ENCODE measurements at places on chromosomes 1 and 21.
A peak's percentile ranks its signal among the peaks of the same experiment; 100 is the strongest.

- no peak for DNase-seq
Measured at GRCh38 chr1:188794969-188795368, 1682.7 kb downstream of the BRINP3 start.

- no peak for DNase-seq
Measured at GRCh38 chr1:94084085-94084484, 36.9 kb downstream of the ABCA4 start.

DNA sequence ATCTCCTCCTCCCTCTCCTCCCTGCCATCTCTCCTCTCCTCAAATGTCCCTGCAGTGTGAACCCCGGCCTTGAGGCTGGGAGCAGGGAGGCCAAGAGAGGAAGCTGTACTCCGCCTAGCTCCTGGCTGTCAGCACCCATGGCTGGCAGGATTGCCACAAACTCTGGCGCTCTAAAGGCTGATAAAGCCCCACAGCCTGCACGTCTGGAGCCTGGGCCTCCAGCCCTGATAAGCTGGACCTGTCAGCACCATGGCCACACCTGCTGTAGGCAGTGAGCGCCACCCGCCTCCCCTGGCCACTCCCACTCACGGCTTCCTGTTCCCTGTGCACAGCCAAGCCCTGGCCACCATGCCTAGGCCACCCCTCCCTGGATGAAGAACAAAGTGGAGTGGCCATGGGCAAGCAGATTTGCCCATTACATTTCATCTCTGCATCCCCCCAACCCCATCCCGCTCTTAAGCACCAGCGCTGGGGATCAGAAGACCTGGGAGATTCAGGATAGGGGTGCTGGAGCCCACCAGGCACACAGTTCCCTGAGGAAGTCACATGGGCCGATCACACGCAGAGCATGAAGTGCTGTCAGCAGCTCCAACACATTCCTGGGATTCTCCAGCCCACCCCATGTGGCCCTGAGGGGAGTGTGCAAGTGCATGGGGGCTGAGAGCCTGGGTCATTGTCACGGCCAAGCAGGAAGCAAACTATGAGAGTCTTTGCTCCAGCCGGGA lies 24.2 kb upstream of the NPPB start:
- peak; percentile 40 for DNase-seq

GRCh38 chr1:27351541-27352107 lies 9.8 kb downstream of the SYTL1 start:
- no peak for DNase-seq

DNA sequence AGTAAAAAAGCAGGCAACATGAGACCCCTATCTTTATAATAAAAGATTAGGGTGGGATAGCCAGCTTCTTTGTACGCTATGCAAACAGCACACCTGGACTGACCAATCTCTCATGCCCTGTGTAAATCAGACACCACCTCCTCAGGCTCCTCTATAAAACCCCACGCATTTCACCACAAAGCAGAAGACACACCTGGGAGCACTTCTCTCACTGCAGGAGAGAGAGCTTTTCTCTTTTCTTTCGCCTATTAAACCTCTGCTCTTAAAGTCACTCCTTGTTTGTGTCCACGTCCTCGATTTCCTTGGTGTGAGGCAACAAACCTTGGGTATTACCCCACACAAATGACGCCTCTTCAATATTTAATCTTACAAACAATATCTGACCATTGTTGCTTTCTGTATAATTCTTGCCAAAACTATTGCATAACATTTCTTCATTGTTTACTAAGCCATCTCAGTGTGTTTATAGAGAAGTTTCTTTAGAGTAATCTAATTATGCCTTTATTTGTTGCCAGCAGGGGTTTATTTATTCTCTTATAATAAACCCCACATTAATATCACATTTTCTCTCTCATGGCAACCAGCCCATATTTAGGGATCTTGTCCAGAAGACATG lies 31.6 kb upstream of the NUF2 start:
- DNase-seq: no peak

DNA sequence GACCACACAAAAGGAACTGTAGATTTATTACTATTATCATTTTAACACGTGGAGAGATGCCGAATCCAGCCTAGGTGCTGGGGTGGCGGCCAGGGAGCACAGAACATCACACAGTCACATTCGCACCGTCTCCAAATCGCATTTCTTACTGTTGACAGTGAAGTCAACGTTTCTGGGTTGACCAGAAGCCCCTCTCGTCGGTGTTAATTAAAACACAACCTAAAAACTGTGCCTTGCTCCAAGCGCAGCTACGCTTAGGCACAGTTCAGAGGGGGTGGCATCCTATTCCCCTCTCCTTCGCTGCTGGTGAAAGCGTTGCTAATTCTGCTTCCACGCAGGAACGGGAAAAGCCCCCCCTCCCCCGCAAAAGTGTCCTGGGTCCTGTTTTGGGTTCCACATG lies 4.1 kb downstream of the RIPK4 start:
- DNase-seq: no peak

DNA sequence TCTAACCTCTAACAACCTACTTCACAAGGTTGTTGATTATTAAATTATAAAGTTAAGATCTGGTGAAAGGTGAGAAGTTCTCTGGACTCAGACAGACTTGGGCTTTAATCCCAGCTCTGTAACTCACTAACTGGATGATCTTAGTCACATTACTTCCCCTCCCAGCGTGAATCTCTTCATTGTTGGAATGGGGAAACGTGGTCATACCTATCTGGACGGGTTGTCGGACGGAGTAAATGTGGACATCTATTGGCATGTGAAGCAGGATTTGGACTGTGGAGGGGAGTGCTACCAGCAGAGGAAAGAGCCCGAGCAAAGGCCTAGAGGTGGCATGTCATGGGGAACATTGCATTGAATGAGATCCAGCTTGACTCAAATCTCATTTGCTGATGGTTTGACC lies 45.1 kb upstream of the RPL11 start:
- no peak for DNase-seq

- DNase-seq: no peak
Measured at GRCh38 chr1:42529724-42530181, 66.7 kb downstream of the CCDC30 start.

DNA sequence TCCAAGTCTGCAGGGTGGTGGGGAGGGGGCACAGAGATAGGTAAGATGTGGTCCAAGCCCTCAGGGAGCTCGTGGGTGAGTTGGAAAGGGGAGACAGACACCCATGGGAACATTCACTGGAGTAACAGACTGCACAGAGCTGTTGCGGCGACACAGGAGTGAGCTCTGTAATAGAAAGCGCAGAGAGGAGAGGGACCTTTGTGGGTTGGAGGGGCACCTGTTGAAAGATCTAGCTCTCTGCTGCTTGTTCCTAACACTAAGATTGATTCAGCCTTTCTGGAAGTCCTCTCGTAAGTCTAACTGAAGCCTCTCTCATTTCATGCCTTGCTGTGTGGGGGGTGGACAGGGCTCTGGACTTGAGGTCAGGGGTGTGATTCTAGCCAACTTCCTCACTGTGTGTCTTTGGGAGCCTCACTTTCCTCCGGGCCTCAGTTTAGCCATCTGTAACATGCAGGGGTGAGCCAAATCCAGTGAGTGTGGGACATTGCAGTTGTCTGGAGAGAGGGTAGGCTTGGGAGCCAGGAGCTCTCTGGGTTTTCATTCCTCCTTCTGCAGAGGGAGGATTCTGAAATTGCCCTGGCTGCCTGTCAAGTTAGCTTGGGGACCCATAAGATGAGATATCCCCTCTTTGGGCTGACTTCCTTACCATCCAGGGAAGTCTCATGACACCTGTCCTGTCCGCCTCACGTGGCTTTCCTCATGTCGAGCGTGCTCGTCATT lies 2.0 kb upstream of the ACOT11 start:
- DNase-seq: no peak

DNA sequence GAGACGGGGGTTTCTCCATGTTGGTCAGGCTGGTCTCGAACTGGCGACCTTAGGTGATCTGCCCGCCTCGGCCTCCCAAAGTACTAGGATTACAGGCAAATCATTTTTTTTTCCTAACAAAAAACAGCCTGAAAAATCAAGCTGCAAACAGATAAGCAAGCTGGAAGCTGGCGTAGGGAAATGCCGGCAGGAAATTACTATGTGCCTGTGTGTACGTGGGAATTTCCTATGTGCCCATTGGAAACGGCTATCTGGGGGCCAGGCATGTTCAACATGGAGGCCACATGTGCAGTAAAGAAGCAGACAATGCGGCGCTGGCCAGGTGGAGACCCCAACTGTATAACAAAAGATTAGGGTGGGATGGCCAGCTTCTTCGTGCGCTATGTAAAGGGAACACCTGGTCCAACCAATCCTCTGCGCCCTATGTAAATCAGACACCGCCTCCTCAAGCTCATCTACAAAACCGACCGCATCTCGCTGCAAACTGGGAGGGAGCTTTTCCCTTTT lies 9.1 kb upstream of the AADACL4 start:
- DNase-seq: no peak

- DNase-seq: no peak
Measured at GRCh38 chr1:38815903-38816627, 43.5 kb downstream of the RRAGC start.

- no peak for DNase-seq
Measured at GRCh38 chr1:208225954-208226937, 17.9 kb downstream of the PLXNA2 start.

- DNase-seq: no peak
Measured at GRCh38 chr1:244437086-244437468, 14.6 kb downstream of the ADSS2 start.

DNA sequence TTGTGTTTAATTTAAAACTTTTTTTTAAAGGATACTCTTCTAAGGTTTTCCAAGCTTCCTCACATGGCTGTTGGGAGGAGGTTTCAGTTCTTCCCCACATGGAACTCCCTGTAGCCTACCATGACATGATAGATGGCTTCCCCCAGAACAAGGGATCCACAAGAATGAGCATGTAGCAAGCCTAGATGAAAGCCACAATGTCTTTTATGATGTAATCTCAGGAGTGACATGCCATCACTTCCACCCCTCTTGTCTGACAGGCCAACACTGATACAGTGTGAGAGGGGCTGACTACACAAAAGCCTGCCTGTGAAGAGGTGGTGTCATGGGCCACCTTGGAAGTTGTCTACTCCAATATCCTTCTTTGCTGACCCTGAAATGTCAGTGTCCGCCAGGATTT lies 32.0 kb downstream of the CD34 start:
- no peak for DNase-seq

DNA sequence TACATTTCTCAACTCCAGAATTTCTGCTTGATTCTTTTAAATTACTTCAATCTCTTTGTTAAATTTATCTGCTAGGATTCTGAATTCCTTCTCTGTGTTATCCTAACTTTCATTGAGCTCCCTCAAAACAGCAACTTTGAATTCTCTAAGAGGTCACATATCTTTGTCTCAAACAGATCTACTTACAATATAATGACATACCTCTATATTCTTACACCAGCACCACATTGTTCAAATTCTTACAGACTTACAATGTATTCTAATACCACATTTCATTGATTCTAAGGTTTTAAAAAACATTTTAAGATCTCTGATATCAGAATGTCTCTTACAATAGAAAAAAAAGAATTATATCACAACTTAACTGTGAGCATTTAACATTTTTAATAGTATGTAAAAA lies 77.4 kb downstream of the DIRAS3 start:
- DNase-seq: no peak

GRCh38 chr1:51203874-51204245 lies 32.2 kb upstream of the RNF11 start:
- no peak for DNase-seq

DNA sequence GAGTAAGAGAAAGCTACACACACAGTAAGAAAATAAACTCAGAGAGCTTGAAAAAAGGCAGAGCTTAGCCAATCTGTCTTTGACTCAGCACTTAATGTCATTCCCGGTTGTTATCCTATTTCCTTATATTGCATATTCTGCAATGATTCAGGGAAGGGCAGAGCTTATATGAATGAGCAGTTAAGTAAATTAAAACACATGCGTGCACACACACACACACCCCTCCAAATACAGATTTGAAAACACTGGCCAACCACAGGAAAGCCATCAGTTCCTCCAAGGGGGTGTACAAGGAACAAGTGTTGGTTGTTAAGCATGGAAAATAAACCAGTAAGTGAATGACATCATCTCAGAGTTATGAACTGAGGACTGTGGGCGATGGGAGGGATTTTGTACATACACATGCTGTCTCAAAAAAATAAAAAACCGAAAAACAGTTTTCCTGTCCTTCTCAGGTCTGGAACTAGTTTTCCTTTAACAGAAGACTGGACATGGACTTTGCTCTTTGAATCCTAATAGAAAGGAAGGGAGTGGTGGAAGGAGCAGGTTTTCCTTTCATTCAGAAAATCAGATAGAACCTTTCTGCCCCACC lies 1.0 kb downstream of the IQGAP3 start:
- DNase-seq: no peak

- DNase-seq: no peak
Measured at GRCh38 chr1:206872139-206872538, 6.7 kb downstream of the IL20 start.

DNA sequence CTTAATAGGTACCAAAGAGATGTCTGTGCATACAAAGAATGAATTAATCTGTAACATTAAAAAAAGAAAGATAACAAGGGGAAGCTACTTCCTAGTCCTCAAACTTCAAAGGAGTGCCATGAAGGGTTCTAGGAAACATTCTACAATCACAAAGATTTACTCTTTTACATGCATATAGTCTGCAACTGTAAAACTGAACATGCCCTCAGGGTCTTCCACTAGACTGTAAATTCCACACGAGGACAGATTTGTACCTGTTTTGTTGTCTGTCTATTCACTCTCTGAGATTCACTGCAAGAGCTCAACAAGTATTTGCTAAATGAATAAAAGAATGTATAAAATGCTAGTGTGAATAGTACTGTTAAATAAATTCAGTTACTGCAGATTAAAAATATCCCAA lies 4.4 kb downstream of the JAK1 start:
- DNase-seq: no peak

GRCh38 chr1:31203215-31203614 lies 36.5 kb downstream of the NKAIN1 start:
- no peak for DNase-seq

GRCh38 chr1:88029899-88030298 lies 654.2 kb upstream of the PKN2 start:
- DNase-seq: no peak

- DNase-seq: no peak
Measured at GRCh38 chr1:20265250-20265649, 25.4 kb upstream of the VWA5B1 start.

- no peak for DNase-seq
Measured at GRCh38 chr21:40602080-40602479, 244.9 kb downstream of the DSCAM start.

DNA sequence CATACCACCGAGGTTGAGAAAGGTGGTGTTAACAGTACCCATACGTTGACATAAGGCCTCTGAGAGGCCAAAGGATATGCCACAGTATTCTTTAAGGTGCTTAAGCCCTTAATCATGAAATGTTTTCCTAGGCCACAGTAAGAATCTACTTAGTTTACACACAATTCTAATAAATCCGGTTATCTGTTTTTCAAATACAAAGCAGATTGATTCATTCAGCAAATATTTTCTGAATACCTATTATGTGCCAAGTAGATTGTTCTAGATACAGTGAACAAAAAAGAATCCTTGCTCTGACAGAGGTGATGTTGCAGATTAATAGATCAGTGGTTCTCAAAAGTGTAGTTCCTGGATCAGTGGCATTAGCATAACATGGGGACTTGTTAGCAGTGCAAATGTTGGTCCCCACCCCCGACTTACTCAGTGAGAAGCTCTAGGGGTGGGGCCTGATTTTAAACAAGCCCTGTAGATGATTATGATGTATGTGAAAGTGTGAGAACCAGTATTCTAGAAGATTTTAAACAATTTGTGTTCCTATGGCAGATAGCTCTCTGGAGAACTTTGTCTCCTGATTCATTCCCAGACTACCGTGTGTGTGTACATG lies 61.6 kb downstream of the NFIA start:
- DNase-seq: no peak

Data from HepG2 (cell line).